CD8-positive, alpha-beta memory T cell (primary cell): ENCODE measurements at places on chromosomes 3 and 15. TPM values are rescaled to one million over a fixed set of nuclear protein-coding genes. Genes with fewer than 3 reads are reported as not detected.

Gene LTF
- total RNA-seq, result not detected

Gene NEO1
- total RNA-seq, result 6.5 TPM

Gene PPIP5K1
- 26.9 TPM for total RNA-seq

DNA sequence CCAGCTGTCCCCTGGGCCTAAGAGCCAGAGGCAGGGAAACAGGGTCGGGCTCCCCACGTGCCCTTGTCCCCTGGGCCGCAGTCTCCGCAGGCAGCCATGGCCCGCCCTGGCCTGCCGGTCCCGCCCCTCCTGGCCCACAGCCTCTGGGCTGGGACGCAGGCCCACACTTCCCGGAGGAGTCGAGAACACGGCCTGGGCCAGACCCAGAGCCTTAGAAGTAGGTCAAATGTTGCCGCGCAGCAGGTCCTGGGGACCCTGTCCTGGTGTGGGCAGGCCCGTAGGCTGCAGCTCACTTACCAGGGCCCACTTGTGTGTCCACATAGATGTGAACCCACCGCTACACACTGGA lies 4.3 kb upstream of the MYL3 start:
- no peaks in the 10 kb centered on the region for H3K4me1 ChIP-seq
- no peak for DNase-seq
- H3K4me3 ChIP-seq, result no peak overlapping the region
- H3K36me3 ChIP-seq, result no peaks in the 10 kb centered on the region

DNA sequence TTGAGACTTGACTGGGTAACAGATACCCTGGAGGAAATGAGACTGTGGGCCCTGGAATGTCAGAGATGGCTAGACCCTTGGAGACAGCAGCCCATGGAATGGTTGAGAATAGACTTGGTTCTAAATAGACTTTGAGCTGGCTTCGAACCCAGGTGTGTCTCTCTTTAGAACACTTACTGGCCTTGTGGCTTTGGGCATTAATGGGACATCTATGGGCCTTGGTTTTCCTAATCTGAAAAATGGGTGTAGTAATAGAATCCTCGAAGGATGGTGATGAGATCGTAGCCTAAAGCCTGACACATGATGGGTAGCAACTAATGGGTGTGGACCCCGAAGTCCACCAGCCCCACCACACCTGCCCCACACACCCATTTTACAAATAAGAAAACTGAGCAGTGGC lies 119.2 kb downstream of the TMEM266 start:
- H3K27ac ChIP-seq, result no peak overlapping the region
- H3K27me3 ChIP-seq, result no peaks in the 10 kb centered on the region
- H3K36me3 ChIP-seq, result no peaks in the 10 kb centered on the region
- no peak overlapping the region for H3K4me3 ChIP-seq
- no peak for DNase-seq

- no peaks in the 10 kb centered on the region for H3K4me1 ChIP-seq
- H3K4me3 ChIP-seq, result no peak overlapping the region
- H3K36me3 ChIP-seq, result peaks cover 18% of the 10 kb centered on the region
- no peak overlapping the region for H3K27ac ChIP-seq
- no peaks in the 10 kb centered on the region for H3K27me3 ChIP-seq
Observed at GRCh38 chr15:41020311-41020710, 67.0 kb downstream of the CHAC1 start.

DNA sequence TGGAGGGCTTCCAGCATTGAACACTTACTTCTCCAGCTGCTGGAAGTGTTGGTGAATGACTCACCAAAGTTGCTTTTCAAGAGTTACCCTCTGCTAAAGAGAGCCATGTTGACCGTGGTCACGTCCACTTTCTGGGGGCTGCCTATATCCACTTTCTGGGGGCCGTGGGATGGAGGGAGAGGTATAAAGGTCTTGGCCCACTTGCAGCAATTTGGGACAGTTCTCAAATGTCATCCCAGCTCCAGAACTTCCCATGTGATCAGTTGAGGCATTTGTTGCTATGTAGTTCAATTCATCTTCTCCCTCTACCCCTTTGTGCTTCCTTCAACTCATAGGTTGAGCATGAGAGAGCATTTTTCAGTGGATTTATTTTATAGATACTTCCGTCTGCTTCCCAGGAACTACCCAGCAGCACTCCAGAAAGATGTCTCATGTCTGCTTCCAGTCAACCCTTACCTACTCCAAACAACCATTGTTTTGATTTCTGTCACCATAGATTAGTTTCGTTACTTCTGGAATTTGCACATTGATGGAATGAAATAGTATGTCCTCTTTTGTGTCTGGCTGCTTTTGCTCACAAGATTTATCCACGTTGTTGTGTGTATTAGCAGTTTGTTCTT lies 130.6 kb downstream of the TCF12 start:
- no peaks in the 10 kb centered on the region for H3K4me1 ChIP-seq
- no peaks in the 10 kb centered on the region for H3K27me3 ChIP-seq
- no peak overlapping the region for H3K27ac ChIP-seq
- H3K4me3 ChIP-seq, result no peak overlapping the region

GRCh38 chr3:63051920-63052319 lies 176.7 kb upstream of the CADPS start:
- no peaks in the 10 kb centered on the region for H3K36me3 ChIP-seq
- H3K27me3 ChIP-seq, result no peaks in the 10 kb centered on the region
- H3K27ac ChIP-seq, result no peak overlapping the region

GRCh38 chr3:23888617-23889228 lies 28.1 kb downstream of the NKIRAS1 start:
- no peaks in the 10 kb centered on the region for H3K4me1 ChIP-seq
- DNase-seq, result no peak
- H3K27ac ChIP-seq, result no peak overlapping the region
- no peaks in the 10 kb centered on the region for H3K36me3 ChIP-seq

DNA sequence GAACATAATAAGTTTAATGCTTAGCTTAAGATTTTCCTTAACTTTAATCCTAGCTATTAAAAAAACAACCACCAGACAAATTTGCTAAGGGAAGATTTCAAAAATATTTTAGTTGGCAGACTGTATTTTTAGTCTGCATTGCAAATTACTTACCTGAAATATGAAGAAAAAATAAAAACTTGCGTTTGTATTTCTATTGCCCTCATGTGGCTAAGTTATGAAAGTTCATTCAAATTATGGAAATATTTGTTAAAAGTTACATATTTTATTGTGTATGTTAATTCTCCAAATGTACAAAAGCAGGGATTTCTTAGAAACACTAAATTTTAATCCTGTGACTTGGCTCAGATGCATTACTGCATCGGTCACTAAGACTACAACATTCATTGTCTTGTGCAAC lies 15.0 kb downstream of the GTF2A2 start:
- H3K27me3 ChIP-seq, result no peaks in the 10 kb centered on the region
- no peak for DNase-seq
- H3K4me3 ChIP-seq, result no peak overlapping the region
- no peaks in the 10 kb centered on the region for H3K4me1 ChIP-seq
